ENCODE measurements at places on chromosomes 2 and 18.

GRCh38 chr2:143475041-143475776, 346.0 kb downstream of the ARHGAP15 start:
- no peak for DNase-seq

DNA sequence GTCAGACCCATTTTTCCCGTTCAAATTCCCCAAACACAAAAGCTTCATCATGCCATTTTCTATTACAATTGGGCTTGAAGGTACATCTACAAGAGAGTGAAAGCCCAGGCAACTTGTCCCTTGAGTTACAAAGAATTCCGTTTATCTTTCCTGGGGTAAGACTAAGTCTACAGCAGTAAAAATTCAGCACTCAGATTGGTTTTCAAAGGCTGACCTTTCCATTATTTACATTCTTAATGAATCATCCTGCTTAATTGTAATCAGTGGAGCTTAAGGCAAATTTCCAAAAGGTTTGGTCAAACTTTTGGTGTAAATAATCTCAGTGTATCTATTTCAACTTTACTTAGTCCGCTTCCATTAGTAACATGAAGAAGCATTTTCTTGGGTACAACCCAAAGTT, 33.4 kb upstream of the ST3GAL5 start:
- no peak for DNase-seq

DNA sequence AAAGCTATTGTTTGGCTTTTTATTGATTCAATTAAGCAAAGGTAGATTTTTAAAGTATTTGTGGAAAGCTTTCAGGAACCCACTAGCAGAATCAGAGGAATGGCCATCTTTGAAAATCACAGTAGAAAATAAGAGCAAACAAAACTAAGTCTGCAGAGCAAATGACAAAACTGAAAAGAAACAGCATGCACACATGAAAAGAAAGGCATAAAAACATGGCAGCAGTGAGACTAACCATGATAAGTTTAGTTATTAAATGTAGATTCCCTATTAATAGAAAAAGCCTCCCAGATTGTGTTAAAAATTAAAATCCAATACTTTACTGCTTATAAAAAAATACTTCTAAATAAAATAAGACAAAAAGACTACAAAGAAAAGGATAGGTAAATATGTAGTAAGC, 9.1 kb upstream of the TLK1 start:
- no peak for DNase-seq

- no peak for DNase-seq
Measured at GRCh38 chr2:47510745-47511144, 107.8 kb downstream of the MSH2 start.

DNA sequence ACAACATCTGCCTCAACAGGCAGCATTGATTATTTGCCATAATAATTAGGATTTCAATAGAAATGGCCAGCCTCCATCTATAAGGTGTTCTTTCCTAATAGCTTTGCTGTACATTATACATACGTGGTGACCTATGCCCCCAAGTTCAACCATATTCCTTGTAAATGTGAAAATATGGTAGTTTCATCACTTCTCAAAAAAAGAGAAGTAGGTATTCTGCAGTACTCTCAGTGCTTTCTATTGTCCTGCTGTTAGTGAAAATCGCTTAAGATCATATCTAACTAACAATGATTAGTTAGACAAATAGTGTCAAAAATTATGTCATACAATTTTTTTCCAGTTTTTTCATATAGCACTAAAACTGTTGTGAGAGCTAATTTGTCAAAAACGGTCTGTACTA, 79.6 kb downstream of the SLC4A10 start:
- no peak for DNase-seq

- DNase-seq = no peak
Measured at GRCh38 chr2:30136764-30137444, 9.9 kb upstream of the YPEL5 start.

- no peak for DNase-seq
Measured at GRCh38 chr2:108061439-108062042, 75.2 kb downstream of the SLC5A7 start.

DNA sequence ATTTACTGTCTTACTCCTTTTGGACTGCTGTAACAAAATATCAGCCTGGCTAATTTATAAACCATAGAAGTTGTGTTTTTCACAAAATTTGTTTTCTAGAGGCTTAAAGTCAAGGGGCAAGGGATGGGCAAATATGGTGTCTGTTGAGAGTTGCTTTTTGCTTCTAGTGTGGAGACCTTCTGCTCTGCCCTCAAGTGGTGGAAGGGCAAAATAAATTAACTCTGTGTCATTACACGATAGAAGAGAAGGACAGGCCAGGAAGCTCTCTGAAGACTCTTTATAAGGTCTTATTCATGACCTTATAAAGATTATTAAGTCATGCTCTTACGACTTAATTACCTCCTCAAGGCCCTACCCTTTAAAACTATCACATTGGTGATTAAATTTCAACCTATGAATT, 181.2 kb upstream of the LRATD1 start:
- DNase-seq = no peak

DNA sequence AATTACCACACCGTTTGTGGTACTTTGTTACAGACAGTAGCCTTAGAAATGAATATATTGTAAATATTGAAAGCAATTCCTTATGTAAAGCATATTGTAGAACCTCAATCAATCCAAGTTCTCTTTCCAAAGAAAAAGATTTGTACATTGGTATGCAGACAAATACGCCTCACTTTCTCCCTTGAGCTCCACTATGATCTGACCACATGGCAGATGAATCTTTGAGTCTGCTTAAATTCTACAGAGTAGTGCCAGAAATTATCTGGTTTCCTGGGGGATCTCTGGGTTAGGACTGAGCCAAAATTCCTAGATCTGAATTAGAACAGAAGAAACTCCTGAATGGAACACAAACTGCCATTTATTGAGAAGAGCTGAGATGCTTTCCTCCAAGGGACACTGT, 99.0 kb downstream of the CPO start:
- no peak for DNase-seq

DNA sequence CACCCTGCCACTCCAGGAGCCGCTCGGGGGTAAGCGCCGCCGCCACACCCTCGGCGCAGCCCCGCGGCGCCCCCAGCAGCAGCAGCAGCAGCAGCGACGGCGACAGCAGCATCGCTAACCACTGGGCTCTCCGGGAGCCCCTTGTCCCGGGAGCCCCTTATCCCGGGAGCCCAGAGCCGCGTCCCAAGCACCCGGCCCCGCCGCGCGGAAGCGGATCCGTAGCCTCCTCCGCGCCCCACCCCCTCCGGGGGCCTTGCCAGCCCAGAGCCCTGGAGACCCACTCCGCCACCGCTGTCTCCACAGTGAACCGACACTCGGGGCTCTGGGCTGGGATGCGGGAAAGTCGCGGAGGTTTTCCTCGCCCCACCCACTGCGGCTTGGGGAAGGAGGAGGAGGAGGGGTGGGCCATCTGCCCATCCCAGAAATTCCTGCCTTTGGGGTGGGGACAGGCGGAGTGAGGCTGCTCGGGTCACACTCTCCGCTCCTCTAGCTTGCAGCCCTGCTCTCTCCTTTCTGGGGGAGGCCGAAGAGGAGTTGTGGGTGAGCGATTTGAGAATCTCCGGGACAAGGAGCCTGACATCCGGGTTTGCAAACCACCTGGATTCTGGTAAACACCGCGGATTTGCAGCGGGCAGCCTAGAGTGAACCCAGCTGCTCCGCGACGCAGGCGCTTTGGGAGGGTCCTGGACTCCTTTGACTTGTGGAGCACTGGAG, at the start of gene PLA2R1:
PLA2R1 (minus strand) TSS at position 324 of the 714 bp plus-strand sequence; CDS start at position 112, 212 bp downstream.
- no peak for DNase-seq

DNA sequence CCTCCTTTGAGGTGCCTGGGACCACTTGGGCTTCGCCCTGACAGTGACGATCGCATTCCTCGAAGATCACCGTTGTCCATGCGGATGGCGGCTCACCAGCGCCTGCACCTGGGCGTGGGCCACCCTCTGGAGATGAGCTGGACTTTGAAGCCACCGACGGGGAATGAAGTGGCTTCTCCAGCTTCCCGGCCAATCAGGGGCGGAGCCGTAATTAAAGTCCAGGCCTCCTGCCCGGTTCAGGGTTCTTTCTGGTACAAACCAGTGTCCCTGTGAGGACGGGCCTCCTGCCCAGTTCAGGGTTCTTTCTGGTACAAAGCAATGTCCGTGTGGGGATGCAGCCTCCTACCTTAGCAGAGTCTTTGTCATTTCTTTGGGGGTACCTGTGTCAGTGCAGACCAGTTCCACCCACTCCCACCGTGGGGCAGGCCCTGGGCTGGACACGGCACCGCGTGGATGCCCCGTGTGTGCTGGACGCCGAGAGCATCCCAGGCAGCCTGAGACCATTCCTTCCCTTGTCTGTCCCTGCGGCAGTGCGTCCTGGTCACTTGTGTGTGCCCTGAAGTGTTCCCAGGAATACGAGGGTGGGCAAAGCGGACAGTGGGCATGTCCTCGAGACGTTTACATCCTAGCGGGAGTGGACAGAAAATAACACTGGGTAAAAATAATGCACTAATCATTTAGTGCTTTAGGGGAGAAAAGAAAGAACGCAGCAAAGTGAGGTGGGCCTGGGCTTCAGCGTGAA, 55.0 kb downstream of the KCNG2 start:
- no peak for DNase-seq

GRCh38 chr2:172558372-172558771, 2.5 kb downstream of the PDK1 start:
- DNase-seq = no peak

DNA sequence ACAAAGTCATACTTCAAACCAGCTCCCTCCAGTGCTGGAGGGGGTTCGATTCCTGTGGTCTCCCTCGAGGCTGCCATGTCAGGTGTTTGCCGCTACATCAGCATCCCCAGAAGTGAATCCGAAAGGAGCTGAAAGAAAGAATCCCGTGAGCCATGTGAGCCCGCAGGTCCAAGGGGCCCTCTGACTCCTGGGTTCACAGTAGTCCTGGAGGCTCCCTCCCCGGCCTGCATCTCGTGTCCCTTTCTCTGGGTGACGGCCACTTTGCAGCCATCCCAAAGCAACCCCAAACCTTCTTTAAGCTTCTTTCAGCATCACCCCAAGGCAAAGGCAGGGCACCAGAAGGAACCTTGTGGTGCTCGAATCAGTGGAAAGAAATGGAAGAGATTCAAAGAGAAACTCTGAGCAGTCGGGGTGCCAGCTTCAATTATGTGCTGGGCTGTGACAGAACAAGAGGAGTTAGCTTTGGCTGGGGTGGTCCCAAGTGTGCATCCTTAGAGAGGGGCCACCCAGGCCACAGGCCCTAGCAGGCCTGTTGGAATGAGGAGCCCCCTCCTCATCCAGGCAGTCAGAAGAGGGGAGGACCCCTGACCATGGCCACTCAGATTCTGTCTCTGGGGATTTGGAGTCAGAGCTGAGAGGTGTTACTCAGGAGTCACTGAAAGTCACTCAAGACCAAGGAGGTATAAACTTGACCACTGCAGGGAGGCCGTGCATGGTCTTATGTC, 59.7 kb downstream of the CIB4 start:
- DNase-seq = no peak

DNA sequence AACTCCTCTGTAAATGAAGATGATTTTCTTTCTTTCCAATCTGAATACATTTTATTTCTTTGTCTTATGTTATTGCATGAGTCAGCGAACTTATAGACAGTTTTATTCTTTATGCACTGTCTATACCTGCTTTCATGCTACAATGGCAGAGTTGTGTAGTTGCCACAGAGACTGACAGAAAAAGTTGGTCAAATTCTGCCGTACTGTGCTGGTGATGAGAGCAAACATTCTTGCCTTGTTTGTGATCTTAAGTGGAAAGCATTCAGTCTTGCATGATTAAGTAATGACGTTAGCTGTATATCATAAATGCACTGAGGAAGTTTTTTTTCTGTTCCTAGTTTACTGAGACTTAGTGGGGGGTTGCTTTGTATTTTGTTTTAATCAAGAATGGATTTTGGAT, 32.9 kb downstream of the ZC3H15 start:
- DNase-seq = no peak

GRCh38 chr2:7703543-7704144, 786.4 kb downstream of the RNF144A start:
- no peak for DNase-seq

DNA sequence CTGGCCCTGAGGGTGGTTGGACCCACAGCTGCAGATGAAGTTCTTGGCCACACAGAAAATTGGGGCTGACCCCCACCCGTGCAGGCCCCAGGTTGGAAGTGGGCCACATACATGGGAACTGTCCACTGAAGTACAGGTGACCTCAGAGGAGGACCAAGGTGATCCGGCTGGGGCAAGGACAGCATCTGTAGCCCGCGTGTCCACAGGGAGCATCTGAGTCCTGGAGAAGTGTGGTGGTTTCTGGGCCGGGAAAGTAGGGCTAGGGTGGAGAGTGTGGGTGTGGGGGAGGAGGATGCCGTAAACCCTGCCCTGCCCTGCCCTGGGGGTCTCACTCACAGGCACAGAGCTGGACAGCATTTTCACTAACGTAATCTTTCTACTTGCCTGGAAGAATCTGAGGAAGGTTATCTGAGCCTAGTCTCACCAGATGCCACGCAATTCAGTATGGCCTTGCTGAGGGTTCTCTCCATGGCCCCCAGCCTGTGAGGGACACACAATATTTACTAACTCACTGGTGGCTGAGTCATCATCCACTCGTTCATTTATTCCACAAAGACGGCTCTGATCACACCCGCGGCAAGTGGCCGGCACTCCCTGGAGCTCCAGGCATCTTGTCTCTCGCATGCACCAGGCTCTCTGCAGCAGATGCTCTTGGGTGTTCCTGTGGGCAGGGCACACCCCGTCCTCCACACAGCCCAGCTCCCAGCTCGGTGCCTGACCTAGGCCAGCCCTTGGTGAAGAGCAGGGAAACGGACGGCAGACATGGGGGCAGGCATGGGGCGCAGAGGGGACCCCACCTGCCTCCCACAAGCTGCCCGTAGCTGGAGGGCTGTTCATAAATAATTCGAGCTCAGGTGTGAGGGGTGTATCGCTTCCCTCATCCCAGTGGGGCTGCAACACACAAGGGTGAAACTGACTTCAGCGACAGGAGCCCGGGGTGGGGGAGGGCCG, 51.2 kb downstream of the INHBB start:
- no peak for DNase-seq

GRCh38 chr2:56209701-56210100, 25.9 kb downstream of the CCDC85A start:
- no peak for DNase-seq

DNA sequence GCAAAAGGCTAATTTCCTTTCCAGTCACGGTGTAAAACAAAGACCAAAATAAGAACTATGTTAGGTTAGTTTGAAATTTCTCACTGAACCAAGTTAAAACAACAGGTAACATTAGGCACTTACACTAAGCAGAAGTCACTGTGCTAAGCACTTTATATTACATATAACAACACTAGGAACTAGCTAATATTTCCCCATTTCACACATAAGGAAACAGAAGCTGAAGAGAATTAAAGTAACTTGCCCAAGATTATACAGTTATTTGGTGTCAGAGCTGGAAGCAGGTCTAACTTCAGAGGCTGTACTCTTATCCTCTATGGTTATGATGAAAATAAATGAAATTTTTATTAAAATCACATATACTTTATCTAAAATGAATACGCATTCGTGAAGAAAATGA, 5.9 kb downstream of the ITSN2 start:
- no peak for DNase-seq

- no peak for DNase-seq
Measured at GRCh38 chr2:28292491-28292890, 100.2 kb upstream of the FOSL2 start.

- DNase-seq = peak; percentile 42
Measured at GRCh38 chr2:146927080-146927711, 917.6 kb upstream of the ACVR2A start.
